ENCODE measurements at places on chromosomes 5 and 9. TPM values are rescaled to one million over a fixed set of nuclear protein-coding genes. Genes with fewer than 3 reads are reported as not detected.
A peak's percentile ranks its signal among the peaks of the same experiment; 100 is the strongest.

GRCh38 chr5:139445325-139446170 lies 6.2 kb upstream of the DNAJC18 start:
- DNase-seq = no peak

DNA sequence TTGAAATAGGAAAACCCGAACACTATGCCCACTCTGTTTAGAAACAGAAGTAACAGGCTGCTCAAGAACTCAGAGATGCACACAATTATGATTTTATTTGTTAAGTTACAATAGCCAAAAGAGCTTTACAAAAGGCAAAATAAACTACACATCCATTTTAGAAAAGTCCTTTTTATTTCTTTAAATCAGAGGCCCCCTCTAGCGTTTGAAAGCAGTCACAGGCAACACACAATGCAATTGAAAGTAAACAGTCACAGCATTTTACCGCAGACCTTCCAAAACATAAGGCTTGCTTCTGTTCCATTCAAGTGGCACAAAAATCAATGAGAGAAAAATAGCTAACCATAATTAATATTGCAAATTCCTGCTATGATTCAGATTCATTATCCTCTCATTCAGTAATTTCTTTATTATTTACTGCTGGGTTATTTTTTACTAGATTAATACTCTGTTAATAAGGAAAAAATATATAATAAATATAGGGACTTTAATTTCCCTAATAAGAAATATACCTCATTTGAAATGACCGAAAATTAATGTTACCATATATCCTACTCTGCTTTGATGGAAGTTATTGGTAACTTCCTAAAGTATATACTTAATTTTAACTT lies 78.3 kb downstream of the CEP120 start:
- peak; percentile 37 for DNase-seq

DNA sequence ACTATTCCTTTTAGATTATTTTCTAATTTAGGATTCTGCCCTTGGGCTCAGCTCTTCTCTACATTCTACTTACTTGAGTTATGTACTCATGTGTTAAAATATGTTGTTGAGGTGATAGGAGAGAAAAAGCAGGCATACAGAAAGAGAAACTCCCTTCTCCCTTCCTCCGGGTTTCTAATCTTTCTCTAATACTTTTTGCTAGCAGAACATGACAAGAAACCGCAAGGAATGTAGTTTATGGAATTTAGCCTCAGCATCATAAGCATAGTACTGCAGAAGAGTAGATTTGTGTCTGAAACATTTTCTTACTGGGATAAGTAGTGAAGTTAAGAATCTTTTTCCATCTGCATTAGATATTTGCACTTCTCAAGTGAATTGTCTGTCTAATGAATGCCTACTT lies 139.5 kb upstream of the CYLC2 start:
- DNase-seq = no peak

DNA sequence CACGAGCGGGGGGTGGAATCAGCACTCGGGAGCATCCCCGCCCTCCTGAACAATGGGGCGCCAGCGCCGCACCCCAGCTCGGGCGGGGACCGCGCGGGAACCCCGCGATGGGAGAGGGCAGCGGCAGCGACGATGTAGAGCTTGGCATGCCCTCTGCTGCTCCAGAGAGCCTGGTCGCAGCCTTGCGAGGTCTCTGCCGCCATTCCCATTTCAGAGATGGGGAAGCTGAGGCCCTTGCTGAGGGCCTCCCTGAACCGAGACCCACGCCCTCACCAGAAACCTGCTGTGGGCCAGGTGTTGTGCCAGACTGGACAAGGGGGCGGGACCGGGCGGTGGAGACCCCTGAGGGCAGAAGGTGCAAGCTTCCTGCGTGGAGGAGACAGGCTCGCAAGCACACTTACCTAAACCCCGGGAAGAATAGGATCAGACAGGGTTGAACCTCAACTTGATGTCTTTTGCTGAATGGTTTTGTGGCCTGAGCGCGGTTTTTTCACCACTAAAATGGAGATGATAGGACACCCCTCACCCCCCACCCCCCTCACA lies 647 bp upstream of the MEGF9 start:
- DNase-seq = no peak

- DNase-seq = no peak
Observed at GRCh38 chr5:31783731-31784130, 144.8 kb downstream of the PDZD2 start.

Gene ADAMTS19
- 107 TPM for total RNA-seq

Gene SPINK6
- total RNA-seq = not detected

Gene OCLN
- total RNA-seq = 18.2 TPM

Gene HMCN2
- total RNA-seq = 15.9 TPM
